ENCODE measurements at places on chromosomes 3 and 15.

DNA sequence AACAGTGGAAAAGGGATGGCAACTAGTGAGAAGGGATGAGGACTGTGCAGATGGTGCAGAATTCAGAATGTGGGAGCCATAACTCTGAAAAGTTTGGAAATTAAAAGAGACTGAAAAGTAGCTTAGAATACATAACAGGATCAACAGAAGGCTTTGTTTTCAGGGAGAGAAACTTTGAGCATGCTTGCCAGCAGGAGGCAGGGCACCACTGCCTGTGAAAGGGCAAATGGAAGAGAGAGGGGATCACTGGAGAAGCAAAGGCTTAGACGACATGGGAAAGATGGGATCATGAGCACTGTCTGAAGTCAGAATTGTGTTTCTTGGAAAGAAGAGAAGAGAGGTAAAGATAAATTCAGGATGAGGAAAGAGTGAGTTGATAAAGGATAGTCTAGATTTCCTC, 99.6 kb downstream of the ABI3BP start:
- DNase-seq, result peak; percentile 1

DNA sequence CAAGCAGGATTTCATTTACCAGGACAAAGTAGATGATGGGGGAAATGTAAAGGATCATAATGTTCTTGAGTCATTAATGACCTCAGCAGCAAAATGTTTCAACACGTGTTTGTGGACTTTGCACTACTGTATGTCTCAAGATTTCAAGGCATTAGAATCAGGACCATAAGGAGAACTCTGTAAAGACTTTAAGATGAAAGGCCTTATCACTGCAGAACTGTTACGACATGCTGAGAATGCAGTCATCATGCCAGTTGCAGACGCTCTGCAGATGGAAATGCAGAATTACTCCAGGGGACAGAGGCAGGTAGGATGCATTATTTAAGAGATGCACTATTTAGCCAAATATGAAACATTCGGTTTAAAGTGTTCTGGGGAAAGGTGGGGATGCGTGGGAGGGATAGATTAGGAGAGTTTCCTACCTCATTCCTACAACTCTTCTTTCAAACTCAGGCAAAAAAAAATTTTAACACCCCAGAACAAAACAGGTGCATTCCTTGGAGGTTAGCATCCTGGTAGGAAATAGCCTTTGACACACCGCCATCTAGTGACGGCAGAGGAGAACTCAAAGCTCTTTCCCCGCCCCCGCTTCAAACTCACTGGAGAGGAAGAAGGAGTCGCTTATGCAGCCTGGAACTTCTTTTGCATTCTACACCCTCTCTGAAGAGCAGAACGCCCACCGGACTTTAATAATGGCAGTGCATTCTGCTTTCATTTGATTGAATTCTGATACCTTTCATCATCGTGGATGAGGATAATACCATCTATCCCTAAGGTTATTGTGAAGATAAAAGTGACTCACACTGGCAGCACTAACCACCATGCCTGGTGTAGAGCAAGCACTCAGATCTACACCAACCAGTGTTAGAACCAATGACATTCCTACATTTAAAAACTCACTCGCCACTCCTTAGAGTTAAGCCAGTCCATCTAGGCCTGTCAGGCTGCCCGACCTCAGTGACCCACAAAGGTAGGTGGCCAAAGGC, 43.1 kb upstream of the TOPAZ1 start:
- peak; percentile 54 for DNase-seq

GRCh38 chr3:42804831-42805132, 492 bp upstream of the HIGD1A start:
- DNase-seq, result no peak

GRCh38 chr3:174613173-174613572, 246.0 kb upstream of the NAALADL2 start:
- no peak for DNase-seq

DNA sequence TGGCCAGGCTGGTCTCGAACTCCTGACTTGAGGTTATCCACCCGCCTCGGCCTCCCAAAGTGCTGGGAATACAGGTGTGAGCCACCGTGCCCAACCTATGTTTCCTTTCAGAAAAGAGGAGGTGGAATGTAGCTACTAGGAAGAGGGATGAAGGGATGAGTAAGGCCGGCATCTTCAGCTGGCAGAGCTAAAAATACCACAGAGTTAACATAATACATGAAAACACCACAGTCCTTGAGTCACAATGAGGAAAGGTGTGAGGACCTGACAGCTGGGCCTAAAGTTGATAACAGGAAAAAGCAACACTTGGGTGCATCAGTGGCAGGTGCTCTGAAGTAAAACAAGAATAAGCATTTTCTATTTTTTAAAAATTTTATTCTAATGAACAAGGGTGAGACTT, 392.2 kb downstream of the DIPK2A start:
- no peak for DNase-seq

GRCh38 chr15:38068626-38069391, 134.4 kb downstream of the TMCO5A start:
- DNase-seq, result no peak

DNA sequence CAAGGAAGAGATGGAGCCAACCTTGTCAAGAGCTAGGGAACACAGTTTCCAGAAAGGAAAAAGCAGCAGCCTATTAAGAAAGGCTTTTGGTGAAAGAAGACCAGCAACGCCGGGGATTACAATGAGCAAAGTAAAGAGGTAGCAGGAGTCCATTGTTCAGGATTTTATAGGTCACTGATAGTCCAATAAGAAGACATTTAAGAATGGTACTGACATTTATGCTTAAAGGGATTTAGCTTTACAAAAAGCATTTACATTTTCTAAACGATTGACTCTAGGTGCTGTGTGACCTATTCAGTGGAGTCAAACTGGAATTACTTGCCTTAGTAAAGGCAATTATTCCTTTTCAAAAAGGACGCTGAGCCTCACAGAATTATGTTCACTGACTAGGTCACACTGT, 40.8 kb downstream of the CSNK1G1 start:
- DNase-seq, result no peak

DNA sequence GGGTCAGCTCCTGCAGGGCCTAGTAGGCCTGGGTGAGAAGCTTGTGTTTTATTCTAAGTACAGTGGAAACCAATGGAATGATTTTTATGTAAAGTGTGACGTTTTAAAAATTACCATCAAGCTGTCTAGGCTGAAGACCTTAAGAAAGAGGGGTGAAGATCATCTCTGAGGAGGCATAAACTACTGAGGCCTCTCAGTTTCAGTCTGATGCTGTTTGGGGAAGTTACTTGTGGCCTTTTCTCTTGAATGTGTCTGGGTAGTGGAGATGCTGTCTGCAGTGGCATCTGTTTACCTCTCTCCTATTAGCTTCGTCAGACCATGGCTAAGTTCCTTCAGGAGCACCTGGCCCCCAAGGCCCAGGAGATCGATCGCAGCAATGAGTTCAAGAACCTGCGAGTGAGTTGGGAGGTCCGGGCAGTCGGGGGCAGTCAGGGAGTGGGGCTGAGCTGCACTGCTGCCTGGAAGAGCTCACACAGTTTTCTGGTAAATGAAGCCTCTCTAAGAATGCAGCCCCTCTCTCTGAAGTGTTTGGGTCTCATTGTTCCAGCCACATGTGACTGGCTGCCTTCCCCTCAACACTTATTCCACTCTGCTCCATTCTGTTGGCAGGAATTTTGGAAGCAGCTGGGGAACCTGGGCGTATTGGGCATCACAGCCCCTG, 1.9 kb downstream of the IVD start:
- no peak for DNase-seq

DNA sequence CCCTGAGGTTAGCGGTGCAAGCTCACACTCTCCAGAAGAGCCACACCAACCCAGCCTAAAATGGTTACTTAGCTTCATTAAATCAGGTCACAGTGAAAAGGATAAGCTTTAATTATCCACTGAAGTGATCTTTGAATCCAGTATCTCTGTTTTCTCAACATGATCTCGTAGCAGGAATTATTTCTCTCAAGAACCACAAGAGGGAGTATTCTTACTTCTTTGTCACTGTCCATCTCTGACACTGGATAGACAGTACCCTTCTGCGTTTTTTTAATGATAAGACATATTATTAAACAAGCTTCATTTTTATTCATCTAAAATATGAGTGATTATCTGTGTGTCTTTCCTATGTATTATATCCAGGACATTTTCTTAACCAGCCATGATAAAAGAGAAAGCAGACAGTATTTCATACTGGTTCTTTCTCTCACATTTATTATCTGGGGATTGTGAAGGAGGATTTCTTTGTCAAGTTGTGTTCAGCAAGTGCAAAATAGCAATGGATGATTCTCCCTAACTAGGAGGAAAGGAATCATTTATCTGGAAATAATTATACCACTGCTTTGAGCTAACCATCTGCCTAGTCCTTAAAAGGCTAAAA, 105.4 kb upstream of the CCDC54 start:
- DNase-seq, result peak; percentile 65

DNA sequence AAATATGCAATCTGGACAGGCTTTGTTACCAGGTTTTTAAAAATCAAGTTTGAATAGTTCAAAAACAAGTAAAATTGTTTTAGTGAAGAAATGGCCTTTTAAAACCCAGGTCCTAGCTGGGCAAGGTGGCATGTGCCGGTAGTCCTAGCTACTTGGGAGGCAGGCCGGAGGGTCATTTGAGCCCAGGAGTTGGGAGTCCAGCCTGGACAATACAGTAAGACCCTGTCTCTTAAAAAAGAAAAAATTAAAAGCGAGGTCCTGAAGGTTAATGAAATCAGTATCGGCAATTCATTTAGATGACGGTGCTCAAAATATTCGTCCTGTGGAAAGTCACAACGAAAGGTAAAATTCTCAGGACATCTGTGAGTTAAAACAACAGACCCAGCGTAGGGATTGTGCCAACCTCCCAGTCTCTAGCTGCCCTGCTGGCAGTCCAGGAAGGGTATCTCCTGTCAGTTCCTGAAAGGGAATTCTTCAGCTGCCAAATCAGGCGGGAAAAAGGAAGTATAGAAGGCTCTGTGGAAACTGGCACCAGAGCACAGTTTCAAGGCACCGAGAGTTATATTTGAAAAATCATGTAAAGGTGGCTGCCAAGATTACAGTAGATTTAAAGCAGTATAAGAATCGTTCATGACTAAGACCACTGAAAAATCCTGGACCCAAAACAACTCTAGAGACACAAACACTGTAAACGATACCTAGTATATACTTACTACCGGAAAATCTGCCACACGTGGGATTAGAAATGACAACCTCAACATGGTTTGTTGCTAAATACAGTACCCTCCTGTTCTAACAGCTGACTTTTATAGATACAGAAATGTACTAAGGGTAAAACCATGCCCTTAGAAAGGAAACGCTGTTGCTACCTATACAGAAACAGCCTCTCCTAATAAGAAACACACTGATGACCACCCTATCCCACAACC, 1.2 kb upstream of the ABHD17C start:
- no peak for DNase-seq

DNA sequence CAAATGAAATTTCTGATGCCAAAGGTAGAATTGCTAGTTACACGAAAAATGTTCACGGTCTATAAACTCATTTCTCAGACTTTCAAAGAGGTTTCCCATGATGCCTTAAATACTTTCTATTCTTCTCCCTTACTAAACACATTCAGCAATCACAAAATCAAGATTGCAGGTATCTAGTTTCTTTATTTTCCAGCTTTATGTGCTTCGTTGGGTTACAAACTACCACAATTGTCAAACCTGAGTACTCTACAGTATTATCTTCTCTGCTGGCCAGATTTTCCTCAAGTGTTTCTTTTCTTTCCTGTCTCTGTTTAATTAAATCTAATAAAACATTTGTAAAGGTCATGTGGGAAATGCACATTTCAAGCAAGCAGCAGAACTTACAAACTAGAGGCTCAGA, 201.8 kb upstream of the ZNF385D start:
- DNase-seq, result peak; percentile 11

DNA sequence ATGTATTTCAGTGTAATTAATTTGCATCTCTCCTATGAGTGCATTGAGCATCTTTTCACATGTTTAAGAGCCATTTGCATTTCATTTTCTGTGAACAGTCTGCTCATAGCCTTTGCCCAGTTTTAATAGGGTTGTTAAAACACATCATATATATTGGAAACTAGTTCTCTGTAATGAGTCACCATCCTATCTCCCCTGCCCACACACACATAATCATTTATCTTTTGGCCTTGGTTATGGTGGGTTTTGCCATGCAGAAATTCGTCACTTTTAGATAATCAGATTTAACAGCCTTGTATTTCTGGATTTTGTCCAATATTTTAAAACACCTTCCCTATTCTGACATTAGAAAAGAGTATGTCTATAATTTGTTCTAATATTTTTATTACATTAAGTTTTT, 11.9 kb upstream of the CHRM5 start:
- DNase-seq, result no peak

DNA sequence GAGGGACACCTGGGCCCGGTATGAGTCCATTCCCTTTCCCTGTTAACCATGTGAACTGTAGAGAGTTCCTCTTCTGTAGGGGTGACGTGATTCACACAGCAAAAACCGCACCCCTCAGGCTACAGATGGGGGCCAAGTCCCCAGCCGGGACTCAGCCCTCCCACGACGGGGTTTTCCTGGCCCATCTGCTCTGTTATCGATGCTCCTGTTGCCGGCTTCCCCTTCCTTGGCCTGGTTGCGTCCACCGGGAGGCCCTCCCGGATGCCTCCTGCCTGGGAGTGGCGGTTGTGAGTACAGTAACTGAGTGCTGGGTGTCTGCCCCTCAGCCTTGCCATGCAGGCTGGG, 817 bp upstream of the PLXNA1 start:
- no peak for DNase-seq

GRCh38 chr3:170751899-170752293, 118.1 kb downstream of the RPL22L1 start:
- no peak for DNase-seq

- no peak for DNase-seq
Observed at GRCh38 chr15:26391567-26392194, 381.2 kb downstream of the GABRB3 start.

- no peak for DNase-seq
Observed at GRCh38 chr3:47086071-47086470, 77.8 kb downstream of the SETD2 start.

DNA sequence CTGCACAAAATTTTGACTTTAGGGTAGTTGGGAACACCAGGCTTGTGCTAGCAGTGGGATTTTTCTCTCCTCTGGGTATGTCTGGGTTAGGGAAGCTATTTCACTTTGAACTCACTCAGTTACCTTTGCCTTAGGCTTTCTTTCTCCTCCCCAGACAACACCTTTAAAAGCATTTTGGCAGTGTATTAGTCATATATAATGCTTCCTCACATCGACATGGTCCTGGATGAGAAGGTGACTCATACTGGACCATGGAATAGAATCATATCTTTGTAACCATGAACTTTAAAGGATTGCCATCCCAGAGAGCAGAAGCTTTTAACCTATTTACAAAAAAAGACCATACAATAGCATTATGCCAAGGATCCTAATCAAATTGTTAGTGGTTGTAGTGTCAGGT, 2.7 kb downstream of the RYR3 start:
- DNase-seq, result no peak

DNA sequence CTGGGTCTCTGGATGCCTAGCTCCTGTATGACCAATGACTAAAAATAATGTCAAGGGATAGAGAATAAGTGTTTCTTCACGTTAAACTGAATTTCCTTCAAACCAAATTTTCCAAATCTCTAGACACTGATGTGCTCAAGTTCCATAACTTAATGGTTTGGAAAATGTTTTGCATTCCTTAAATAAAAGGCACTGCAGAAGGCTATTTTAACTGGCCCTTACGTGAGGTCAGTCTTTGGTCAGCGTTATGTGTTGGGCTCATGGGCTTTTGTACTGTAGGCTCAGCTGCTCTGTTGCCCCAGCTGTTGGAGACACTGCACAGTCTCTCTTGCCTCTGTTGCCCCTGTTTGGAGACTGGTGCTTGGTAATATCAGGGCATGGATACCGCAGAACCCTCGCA, 188.5 kb downstream of the TPRG1 start:
- DNase-seq, result no peak

All from NCI-H1105 treated with DMSO at 0.1 percent for 48 hours (cell line).